ENCODE measurements at places on chromosomes 1 and 21.

- DNase-seq, result no peak
Observed at GRCh38 chr21:33240404-33240803, 10.7 kb downstream of the IFNAR2 start.

GRCh38 chr1:61921435-61921834 is 179.2 kb downstream of the PATJ start:
- DNase-seq, result no peak

- no peak for DNase-seq
Observed at GRCh38 chr1:29243871-29244200, 7.5 kb downstream of the PTPRU start.

DNA sequence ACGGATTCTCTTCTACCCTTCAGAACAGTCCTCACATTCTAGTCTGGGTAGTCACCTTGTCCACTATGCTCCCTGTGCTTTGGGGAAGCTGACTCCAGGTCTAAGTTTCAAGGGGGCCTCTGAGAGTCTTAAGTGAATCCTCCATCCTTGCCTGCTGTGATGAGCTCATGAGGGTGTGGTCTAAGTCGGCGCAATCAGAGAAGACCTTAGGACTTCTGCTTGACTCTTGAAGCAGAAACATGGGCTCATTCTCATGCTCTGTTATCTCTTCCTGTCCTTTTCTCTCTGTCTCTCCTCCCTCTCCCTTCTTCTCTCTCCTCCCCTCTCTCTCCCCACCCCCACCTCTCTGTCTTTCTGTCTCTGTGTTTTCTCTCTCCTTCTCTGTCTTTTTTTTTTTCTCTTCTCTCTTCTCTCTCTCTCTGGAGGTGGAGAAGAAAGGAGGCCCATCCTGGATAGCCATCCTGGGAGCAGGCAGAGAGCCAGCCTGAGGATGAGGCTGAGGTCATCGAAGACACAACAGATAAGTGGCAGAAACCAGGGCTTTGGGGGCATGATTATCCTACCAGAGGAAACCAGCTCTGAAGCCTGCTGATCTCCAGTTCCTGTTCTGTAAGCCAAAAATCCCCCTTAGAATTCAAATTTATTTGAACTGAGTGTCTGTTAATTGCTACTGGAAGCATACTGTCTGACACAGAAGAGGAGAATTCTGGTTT is 245.6 kb downstream of the SIPA1L2 start:
- DNase-seq, result no peak

DNA sequence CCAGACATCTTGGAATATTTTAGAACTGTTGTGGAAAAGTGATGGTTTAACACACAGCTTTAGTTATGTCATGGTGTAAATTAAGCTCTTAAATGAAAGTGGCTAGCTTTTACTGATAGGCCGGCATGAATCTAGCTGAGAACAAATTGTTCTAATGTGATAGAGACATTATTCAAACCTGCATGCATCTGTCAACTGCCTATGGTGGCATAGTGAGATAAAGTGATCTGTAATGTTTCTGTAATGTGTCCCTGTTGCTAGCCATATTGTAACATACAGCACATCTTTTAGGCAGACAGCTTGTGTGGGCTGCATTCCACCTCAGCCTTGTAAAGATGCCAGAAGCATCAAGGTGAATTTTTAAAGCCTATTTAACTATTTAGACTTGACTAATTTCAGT is 16.0 kb downstream of the LRIG2 start:
- no peak for DNase-seq

DNA sequence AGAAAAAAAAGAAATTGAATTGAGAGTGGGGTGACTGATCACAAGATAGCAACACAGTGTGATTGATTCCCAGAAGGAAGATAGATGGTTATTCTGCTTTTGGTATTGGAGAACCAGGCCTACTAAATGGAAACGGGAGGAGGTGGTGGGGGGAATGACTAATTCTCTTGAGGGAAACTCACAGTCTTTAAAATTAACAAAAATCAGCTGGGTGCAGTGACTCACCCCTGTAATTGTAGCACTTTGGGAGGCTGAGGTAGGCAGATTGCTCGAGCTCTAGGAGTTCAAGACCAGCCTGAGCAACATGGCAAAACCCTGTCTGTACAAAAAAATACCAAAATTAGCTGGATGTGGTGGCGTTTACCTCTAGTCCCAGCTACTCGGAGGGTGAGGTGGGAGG is 134.6 kb upstream of the PDE4B start:
- no peak for DNase-seq

- DNase-seq, result no peak
Observed at GRCh38 chr1:116228511-116228910, 117.3 kb downstream of the MAB21L3 start.

- DNase-seq, result no peak
Observed at GRCh38 chr21:26797878-26798456, 47.2 kb downstream of the ADAMTS1 start.

- DNase-seq, result no peak
Observed at GRCh38 chr1:91912266-91912665, 26.3 kb upstream of the TGFBR3 start.

- no peak for DNase-seq
Observed at GRCh38 chr1:183461350-183461749, 10.9 kb upstream of the SMG7 start.

DNA sequence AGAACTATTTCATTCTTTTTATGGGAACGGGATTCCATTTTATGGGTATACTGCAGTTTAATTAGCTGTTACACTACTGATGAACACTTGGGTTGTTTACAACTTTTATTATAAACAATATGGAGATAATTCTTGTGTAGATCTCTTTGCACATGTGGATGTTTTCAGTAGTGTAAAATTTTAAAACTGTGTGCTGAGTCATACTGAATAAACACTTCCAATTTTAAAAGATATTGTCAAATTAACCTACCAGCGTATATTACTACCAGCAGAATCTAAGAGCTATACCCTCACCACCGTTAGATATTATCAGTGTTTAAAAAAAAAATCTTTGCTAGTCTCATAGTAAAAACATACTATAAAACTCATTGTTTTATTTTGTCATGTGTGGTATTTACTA is 106.1 kb downstream of the CC2D1B start:
- DNase-seq, result no peak

DNA sequence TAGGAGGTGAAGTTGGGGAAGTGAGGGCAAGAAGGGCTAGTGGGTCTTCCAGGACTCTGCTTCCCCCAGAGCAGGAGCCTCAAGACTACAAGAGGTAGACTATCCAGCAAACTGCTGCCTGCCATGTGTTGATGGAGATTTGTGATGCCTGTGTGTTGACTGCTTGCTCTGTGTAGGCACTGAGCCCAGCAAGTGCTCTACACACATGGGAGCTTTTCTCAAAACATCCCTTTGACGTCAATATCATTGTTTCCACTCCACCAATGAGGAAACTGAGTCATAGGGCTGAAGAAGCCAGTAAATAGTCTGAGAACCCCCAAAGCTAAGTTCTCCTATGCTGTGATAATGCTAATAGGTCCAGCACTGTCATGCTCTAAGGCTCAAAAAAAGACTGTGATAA is 207.2 kb upstream of the NFIA start:
- no peak for DNase-seq

- DNase-seq, result no peak
Observed at GRCh38 chr1:12127206-12127810, 39.5 kb upstream of the TNFRSF1B start.

GRCh38 chr1:3170561-3171453 is 101.8 kb downstream of the PRDM16 start:
- DNase-seq, result no peak

GRCh38 chr1:221933814-221934213 is 191.9 kb upstream of the DUSP10 start:
- DNase-seq, result no peak

- DNase-seq, result no peak
Observed at GRCh38 chr1:151541752-151542151, 1.6 kb downstream of the TUFT1 start.

GRCh38 chr1:77100875-77101274 is 118.4 kb downstream of the PIGK start:
- DNase-seq, result no peak

GRCh38 chr1:171939740-171940139 is 98.4 kb downstream of the DNM3 start:
- DNase-seq, result no peak

DNA sequence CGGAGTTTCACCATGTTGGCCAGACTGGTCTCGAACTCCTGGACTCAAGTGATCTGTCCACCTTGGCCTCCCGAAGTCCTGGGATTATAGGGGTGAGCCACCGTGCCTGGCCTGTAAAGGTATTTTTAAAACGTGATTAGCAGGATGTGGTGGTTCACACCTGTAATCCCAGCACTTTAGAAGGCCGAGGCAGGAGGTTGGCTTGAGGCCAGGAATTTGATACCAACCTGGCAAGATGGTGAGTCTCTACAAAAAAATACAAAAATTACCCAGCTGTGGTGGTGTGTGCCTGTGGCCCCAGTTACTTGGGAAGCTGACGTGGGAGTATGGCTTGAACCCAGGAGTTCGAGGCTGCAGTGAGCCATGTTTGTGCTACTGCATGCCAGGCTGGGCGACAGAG is 43.3 kb upstream of the SOD1 start:
- no peak for DNase-seq

DNA sequence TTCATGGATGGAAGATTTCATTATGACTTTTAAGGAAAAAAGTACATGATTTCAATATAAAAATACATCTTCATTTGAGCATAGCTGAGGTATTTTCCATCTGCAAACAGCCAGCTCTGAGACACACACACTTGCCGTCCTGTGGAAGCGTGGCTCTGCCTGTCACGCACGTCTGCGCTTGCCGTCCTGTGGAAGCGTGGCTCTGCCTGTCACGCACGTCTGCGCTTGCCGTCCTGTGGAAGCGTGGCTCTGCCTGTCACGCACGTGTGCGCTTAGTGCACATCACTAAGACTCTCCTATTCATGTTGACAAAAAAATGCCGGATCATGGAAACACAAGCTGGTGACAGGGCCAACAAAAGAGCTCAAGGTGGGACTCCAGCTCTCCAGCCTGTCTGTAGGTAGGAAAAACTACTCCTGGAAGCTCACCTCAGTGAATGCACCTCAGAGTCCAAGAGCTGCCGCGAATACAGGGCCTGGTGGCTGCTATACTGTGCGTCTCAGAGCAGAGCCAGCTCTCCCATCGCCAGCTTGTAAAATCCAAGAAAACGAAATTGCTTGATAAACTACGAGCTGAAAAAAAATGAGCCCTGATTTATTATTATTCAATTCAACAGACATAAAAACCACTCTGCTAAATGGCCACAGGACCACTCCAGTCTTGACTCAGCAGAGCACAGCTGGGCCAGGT is 69.3 kb downstream of the SLC37A1 start:
- DNase-seq, result no peak

GRCh38 chr1:116873680-116874271 is 35.9 kb upstream of the PTGFRN start:
- DNase-seq, result peak; percentile 21

GRCh38 chr1:90325168-90325567 is 330.3 kb downstream of the ZNF326 start:
- no peak for DNase-seq

DNA sequence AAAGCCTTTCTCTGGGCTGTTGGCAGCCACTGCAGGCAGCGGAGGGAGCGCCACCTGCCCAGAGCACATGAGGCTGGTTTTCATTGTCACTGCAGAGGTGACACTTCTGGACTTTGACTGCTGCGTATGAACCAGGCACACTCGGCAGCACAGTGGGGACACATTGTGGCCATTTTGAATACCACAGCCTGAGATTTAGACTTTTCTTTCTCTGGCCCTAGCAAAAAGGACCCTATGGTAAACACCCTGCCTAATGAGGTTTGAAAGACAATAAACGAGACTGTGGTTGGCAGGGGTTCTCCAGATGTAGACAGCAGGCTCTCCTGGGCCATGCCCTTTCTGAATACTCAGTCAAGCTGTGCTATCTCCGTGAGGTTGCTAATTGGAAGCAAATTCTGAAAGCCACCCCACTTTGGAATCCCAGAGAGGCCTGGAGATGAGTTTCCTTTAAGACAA is 12.0 kb upstream of the KCNE2 start:
- DNase-seq, result peak; percentile 7

- DNase-seq, result no peak
Observed at GRCh38 chr1:15835205-15835740, 12.2 kb upstream of the SPEN start.

DNA sequence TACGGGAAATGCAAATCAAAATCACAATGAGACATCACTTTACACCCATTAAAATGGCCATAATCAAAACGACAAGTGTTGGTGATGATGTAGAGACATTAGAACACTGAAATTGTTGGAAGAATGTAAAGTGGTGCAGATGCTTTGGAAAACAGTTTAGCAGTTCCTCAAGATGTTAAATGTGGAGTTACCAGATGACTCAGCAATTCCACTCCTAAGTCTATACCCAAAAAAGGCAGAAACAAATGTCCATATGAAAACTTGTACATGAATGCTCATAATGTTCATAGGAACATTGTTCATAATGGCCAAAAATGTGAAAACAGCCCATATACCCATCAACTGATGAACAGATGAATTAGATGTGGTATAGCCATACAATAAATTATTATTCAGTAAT is 267.4 kb downstream of the KCNH1 start:
- DNase-seq, result no peak

DNA sequence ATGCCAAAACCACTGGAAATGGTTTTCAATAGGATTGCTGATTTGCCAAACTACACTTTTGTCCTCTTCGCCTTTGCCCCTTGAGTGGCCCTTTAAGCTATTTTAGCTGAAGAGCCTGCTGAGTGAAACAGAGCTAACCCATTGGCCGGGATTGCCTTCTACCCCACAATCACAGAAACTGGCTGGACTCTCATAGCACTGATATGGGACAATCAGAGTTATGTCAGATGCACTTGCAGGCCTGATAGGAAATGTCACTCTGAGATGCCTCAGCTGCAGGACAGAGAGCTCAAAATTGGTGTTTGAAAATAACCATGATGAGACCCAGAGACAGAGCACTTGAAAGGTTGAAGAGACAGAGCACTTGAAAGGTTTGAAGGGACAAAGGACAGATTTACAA is 354.4 kb downstream of the BRINP2 start:
- DNase-seq, result no peak

DNA sequence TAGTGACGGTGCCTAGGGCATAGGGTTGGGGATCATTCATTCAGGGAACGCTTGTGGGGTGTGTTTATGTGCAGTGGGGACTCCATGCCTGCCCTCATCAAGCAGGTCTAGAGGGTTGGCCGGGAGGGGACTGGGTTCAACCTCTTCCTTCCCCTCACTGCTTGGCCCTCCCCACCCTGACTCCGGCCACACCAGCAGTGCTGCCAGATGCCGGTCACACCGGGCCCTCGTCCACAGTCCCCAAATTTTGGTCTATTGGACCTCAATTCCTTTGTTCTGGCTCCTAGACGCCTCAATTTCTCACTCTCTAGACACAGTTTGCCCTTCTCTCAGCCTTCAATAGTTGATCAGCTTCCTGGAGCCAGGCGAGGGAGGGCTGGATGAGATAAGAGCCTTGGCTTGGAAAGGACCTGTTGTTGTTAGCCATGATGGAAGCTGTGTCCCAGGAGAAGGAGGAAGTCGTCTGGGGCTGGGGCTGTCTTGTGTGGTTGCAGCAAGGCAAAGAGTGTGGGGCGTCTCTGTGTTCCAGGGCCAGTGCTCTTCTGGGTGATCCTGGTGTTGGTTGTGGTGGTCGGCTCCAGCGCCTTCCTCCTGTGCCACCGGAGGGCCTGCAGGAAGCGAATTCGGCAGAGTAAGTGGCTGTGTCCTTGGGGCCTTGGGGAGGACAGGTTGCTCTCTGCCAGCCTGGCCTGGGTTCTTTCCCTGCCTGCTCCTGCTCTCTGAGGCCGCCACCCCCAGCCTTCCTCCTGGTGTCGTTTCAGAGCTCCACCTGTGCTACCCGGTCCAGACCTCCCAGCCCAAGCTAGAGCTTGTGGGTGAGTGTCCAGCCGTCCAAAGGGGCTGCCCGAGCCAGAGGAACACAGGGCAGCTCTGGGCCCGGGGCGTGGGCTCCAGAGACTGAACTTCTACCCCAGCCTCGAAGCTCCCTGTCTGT is 41.1 kb upstream of the TNFRSF1B start:
- DNase-seq, result no peak

GRCh38 chr1:87403061-87403820 is 74.6 kb downstream of the LMO4 start:
- no peak for DNase-seq

All from activated T-cell treated with anti-CD3 and anti-CD28 coated beads for 48 hours (primary cell).